Activated naive CD8-positive, alpha-beta T cell treated with anti-CD3 and anti-CD28 coated beads for 36 hours (primary cell): ENCODE measurements at places on chromosomes 7 and 10. TPM values are rescaled to one million over a fixed set of nuclear protein-coding genes. Genes with fewer than 3 reads are reported as not detected.

GRCh38 chr10:79269443-79269842, 77.8 kb upstream of the PPIF start:
- no peak for DNase-seq
- no peak overlapping the region for H3K4me3 ChIP-seq
- H3K4me1 ChIP-seq: peaks cover 7% of the 10 kb centered on the region
- no peak overlapping the region for H3K27ac ChIP-seq
- H3K27me3 ChIP-seq: no peaks in the 10 kb centered on the region

GRCh38 chr7:16021851-16022250, 335.4 kb upstream of the MEOX2 start:
- no peaks in the 10 kb centered on the region for H3K27me3 ChIP-seq
- H3K27ac ChIP-seq: no peak overlapping the region
- H3K4me1 ChIP-seq: no peaks in the 10 kb centered on the region
- H3K4me3 ChIP-seq: no peak overlapping the region

GRCh38 chr10:74081192-74081803, 69.3 kb downstream of the AP3M1 start:
- H3K27me3 ChIP-seq: no peaks in the 10 kb centered on the region
- no peaks in the 10 kb centered on the region for H3K36me3 ChIP-seq
- no peak overlapping the region for H3K27ac ChIP-seq
- H3K4me1 ChIP-seq: peaks cover 35% of the 10 kb centered on the region

DNA sequence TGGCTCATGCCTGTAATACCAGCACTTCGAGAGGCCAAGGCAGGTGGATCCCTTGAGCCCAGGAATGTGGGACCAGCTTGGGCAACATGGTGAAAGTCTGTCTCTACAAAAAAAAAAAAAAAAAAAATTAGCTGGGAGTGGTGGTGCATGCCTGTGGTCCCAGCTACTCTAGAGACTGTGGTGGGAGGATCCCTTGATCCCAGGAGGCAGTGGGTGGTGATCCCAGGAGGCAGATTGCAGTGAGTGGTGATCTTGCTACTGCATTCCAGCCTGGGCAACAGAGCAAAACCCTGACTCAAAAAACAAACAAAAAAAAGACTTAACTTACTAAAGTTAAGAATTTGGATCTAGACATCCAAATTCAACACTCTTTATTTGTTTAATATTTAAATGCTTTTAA, 10.2 kb upstream of the ADO start:
- no peak overlapping the region for H3K4me3 ChIP-seq
- no peak for DNase-seq
- H3K36me3 ChIP-seq: no peaks in the 10 kb centered on the region
- H3K27ac ChIP-seq: no peak overlapping the region
- peaks cover 4% of the 10 kb centered on the region for H3K4me1 ChIP-seq

- no peaks in the 10 kb centered on the region for H3K27me3 ChIP-seq
- H3K4me1 ChIP-seq: peaks cover 8% of the 10 kb centered on the region
- DNase-seq: no peak
- H3K27ac ChIP-seq: no peak overlapping the region
Measured at GRCh38 chr10:124665091-124665490, 79.1 kb downstream of the FAM53B start.

DNA sequence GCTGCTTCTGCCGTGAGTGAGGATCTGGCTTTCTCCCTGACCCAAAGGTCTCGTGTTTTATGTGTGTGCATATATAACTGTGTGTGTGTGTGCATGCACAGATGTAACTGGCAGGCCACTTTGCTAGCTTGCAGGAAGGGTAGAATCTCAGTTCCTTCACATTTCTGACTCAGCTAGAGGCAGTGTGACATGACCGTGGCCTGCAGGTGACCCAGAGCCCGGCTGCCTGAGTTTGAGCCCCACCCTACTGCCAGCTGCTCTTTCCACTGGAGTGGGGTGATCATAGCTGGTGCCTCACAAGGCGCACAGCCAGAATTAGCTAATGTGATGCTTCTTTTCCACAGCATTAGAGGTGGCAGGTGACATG, 9.3 kb upstream of the MYL7 start:
- DNase-seq: no peak
- H3K27ac ChIP-seq: no peak overlapping the region
- H3K36me3 ChIP-seq: no peaks in the 10 kb centered on the region
- H3K4me3 ChIP-seq: no peak overlapping the region

- no peak for DNase-seq
- H3K27ac ChIP-seq: no peak overlapping the region
Measured at GRCh38 chr10:43067391-43068135, 9.3 kb upstream of the RET start.

- no peak overlapping the region for H3K4me3 ChIP-seq
- no peak overlapping the region for H3K27ac ChIP-seq
- peak; percentile 60 for DNase-seq
- H3K27me3 ChIP-seq: no peaks in the 10 kb centered on the region
- no peaks in the 10 kb centered on the region for H3K36me3 ChIP-seq
Measured at GRCh38 chr7:74401137-74401859, 52.4 kb upstream of the GTF2IRD1 start.

DNA sequence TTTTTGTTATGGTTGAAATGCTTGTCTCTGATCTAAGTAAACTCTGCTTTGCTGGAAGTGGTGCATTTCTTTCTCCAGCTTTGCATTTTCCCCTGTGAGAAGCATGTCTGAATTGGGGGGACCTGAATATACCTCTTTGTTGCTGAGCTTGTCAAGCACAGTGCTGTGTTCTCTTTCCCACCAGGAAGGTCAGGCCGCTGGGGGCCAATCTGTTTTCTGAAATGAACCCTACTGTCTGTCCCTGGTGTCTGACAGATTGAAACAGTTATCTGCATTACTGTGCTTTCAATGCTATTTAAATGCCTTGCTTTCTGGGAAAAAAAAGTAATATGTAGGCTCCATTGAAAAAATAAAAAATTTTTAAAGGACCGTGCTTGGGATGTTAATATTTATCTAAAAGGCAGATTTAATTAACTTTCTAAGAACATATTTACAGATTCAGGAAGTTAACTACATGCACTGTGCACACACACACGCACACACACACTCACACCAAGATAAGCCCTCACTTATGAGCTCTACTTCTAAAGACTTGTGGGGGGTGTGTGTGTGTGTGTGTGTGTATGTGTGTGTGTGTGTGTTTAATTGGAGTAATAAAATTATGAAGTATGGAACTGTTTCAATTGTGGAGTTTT, 127.0 kb upstream of the FZD1 start:
- no peak overlapping the region for H3K4me3 ChIP-seq
- no peak for DNase-seq
- H3K4me1 ChIP-seq: no peaks in the 10 kb centered on the region
- no peak overlapping the region for H3K27ac ChIP-seq

GRCh38 chr7:124338861-124339260, 306.0 kb upstream of the TMEM229A start:
- no peak overlapping the region for H3K27ac ChIP-seq
- no peaks in the 10 kb centered on the region for H3K36me3 ChIP-seq
- H3K27me3 ChIP-seq: no peaks in the 10 kb centered on the region

DNA sequence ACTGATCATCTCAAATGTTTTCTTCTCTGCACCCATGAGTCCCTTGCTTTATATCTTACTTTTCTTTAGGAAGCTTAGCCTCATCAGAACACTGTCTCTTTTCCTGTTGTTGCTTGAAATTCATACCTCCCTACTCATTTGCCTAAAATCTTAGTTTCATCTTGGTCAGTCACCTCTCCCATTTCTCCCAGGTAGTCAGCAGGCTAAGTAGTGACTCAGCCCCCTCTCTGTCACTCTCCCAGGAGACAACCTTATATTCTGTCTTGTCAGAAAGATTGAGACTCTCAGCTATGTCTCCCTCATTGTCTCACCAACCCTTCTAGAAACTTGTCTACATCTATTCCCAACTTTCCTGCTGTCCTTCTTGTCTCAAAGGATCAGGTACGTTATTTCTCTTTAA, 280.9 kb downstream of the BBS9 start:
- H3K4me3 ChIP-seq: no peak overlapping the region
- no peaks in the 10 kb centered on the region for H3K27me3 ChIP-seq
- H3K36me3 ChIP-seq: peaks cover 26% of the 10 kb centered on the region

GRCh38 chr10:36050763-36051499, 408.8 kb upstream of the FZD8 start:
- no peak overlapping the region for H3K27ac ChIP-seq
- no peaks in the 10 kb centered on the region for H3K36me3 ChIP-seq
- H3K4me3 ChIP-seq: no peak overlapping the region
- H3K27me3 ChIP-seq: no peaks in the 10 kb centered on the region
- no peak for DNase-seq

The DLX5 gene
- total RNA-seq: not detected

The FAM24B gene
- total RNA-seq: 12.8 TPM

The CRHR2 gene
- not detected for total RNA-seq

The LIPF gene
- total RNA-seq: not detected

The CYP2C18 gene
- not detected for total RNA-seq

The KIAA1549 gene
- total RNA-seq: 2.2 TPM

The CELF2 gene
- total RNA-seq: 139 TPM

The PNLIPRP2 gene
- total RNA-seq: not detected
